Astrocyte (in vitro differentiated cells and primary cell): ENCODE measurements at places on chromosomes 6 and 20. TPM values are rescaled to one million over a fixed set of nuclear protein-coding genes. Genes with fewer than 3 reads are reported as not detected.

GRCh38 chr20:15138548-15139126 lies 801.2 kb upstream of the FLRT3 start:
- DNase-seq: no peak

AIF1 gene
- total RNA-seq: not detected in 2 replicates

NPEPL1 gene
- total RNA-seq: 25.4 and 27.1 TPM in 2 replicates

BCLAF1 gene
- total RNA-seq: 152 and 154 TPM in 2 replicates

HCK gene
- total RNA-seq: 0.34 and 0.53 TPM in 2 replicates

DNA sequence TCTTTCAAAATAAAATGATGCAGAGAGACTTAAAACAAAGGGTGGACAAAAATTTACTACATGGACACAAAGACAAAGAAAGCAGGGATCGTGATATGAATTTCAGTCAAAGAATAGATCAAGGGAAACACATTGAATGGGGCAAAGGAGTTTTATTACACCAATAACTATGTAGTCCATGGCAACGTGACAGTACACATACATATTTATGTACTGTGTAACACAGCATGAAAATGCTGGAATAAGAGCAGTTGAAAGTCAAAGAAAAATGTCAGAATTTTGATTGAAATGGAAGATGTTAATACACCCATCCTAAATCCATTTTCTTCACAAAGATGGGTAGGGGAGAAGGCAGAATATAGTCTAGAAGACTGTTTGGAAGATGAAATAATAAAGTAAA lies 9.4 kb upstream of the RIN2 start:
- DNase-seq: no peak

- DNase-seq: peak; percentile 72
Measured at GRCh38 chr6:145147981-145148749, 587.2 kb downstream of the EPM2A start.

GRCh38 chr20:11328839-11329238 lies 588.9 kb upstream of the BTBD3 start:
- no peak for DNase-seq

GRCh38 chr6:13303668-13304017 lies 24.7 kb downstream of the TBC1D7 start:
- peak; percentile 64 for DNase-seq

GRCh38 chr6:18386298-18386976 lies 713 bp upstream of the RNF144B start:
- peak; percentile 32 for DNase-seq

DNA sequence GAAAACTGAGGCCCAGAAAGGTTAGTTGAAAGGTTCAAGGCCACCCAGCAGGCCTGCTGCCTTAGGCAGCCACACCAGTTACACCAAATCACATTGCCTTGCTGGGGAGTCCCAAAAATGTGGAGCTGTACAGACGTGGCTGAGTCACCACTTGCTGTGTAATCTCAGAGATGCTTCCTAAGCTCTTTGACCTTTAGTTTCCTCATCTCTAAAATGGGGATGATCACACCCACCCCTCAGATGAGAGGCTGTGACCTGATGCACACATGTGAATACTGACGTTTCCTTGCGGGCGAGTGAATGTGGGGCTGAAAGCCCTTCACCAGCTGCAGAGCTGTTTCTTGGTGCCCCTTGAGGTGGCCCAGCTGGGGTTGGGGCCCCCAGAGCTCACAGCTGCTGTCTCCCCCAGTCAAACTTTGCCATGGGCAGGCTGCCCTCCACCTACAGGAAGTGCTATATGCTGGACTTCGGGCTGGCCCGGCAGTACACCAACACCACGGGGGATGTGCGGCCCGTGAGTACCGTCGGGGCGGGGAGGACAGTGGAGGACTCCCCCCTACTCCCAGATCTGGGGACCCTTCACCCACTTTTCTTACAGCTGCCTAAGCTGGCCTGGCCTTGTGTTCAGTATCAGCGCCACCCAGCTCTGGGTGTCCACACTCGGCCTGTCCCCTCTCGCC lies 11.0 kb downstream of the TTBK1 start:
- DNase-seq: no peak

ZBP1 gene
- not detected in 2 replicates for total RNA-seq

DNA sequence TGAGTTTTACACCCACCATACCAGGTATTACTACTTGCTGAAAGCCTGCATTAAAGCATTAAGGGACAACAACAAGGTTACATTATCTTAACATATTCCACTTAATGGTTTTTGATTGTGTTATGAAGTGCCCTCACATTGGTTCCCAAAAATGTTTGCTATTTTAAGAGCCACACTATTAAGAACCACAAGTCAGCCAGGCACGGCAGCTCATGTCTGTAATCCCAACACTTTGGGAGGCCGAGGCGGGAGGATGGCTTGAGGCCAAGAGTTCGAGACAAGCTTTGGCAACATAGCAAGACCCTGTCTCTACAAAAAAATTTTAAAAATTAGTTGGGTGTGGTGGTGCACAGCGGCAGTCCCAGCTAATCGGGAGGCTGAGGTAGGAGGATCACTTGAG lies 28.2 kb downstream of the ATXN1 start:
- DNase-seq: no peak

- peak; percentile 20 for DNase-seq
Measured at GRCh38 chr20:17889226-17889625, 79.4 kb downstream of the SNX5 start.

- DNase-seq: peak; percentile 89
Measured at GRCh38 chr6:33771146-33772081, 17.5 kb downstream of the LEMD2 start.
